Brain (organoid and tissue), 16 donors: ENCODE measurements at places on chromosomes 2 and 18.

DNA sequence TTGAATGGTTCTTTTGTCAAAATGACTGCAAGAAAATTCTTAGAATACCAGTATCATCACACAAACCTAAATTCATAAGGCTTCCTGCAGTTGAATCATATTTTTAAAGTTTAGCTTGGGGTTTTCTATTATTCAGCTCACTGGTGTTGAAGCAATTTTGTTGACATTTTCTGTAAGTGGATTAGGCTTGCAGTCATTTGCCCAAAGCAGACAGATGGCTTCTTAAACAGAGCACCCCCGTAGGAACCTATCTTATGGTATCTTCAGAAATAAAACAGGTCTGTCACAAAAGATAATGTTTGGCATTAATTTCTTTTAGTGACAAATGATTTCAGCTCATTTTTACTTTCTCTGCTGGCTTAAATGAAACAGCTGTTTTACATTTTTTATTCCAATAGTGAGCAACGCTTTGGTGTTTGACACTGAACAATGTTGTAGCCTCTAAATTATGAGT lies 331.1 kb downstream of the PLCL1 start:
- peak; percentile 54 for DNase-seq

- no peak for DNase-seq
Measured at GRCh38 chr2:108454440-108454839, 5.4 kb downstream of the GCC2 start.

GRCh38 chr2:222973237-222973636 lies 78.8 kb upstream of the KCNE4 start:
- no peak for DNase-seq

- DNase-seq = no peak
Measured at GRCh38 chr2:222364285-222364895, 60.0 kb upstream of the SGPP2 start.

GRCh38 chr2:204738721-204739120 lies 193.4 kb downstream of the PARD3B start:
- DNase-seq = no peak

- no peak for DNase-seq
Measured at GRCh38 chr18:55038162-55038561, 78.9 kb upstream of the CCDC68 start.

DNA sequence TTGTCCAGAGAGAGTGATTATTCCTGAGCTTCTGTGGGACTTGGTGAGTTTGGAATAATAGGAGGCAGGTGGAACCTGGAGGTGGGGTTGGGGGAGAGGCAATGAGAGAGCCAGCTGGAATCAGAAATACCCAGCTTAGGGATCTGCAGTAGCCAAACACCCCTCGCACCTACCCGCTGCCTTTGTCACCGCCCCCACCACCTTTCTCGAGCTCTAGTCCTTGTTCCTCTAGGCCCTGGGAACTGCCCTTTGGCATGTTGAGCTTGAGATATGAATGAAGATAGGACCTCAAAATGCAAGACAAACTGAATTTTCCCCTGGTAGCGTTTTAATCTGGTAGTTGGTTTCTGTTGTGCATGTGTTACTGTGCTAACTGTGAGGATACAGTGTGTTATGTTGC lies 242.9 kb downstream of the PTPRM start:
- DNase-seq = no peak

GRCh38 chr2:234976479-234977227 lies 24.8 kb downstream of the SH3BP4 start:
- no peak for DNase-seq

DNA sequence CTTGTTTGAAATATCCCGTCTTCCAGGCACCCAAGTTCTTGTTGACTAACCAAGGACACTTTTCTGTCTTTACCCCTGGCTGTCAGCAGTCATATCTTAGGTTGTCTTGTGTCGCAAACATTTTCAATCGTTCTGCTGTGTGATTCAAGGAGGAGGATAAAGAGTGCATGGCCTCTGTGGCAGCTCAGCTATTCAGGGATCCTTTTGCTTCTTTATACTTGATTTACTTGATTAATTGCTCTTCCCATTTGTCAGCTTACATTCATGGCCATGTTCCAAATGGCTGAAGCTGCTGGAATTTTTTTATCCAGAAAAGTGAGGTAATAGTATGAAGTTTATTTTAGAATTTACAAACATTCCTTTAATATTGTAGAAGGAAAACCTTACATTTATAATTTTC lies 97.3 kb upstream of the FZD5 start:
- no peak for DNase-seq

GRCh38 chr2:128560718-128561117 lies 242.1 kb upstream of the HS6ST1 start:
- DNase-seq = no peak

DNA sequence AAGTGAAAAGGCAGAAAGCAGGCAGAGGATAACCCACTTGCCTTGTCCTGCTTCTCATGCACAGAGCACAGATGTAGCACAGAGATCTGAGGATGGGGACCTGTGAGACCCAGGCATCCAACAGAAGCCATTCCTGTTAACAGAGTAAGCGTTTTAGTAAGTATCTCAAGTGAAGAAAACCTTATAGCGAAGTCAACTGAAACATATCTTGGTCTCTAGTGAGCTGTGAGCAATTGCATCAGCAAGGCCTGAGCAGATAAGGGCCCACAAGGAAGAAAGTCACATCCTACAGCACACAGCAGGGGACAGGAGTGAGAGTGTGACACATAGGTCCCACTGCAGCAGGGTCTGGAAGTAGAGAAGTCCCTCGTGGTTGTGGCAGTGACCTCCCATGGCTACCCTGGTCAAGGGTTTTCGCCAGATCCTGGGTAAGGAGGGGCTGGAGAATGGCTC lies 248.7 kb upstream of the TNP1 start:
- no peak for DNase-seq

DNA sequence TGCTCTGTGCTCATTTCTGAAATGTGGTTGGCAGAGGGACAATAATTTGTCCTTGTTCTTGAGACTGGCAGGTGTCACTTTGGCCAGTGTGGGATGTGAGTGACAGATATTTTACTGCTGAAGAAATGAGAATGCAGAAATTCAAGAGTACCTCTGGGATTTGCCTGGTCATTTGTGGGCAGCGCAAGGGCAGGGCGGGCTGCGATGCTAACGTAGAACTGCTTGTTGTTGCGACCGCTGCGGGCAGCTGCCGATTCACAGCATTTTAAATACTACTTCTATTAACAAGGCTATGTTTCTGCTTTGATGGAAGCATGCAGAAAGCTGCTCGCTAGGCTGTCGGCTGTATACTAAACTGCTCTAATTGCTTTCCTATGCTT lies 268.6 kb downstream of the FIGN start:
- DNase-seq = peak; percentile 55

DNA sequence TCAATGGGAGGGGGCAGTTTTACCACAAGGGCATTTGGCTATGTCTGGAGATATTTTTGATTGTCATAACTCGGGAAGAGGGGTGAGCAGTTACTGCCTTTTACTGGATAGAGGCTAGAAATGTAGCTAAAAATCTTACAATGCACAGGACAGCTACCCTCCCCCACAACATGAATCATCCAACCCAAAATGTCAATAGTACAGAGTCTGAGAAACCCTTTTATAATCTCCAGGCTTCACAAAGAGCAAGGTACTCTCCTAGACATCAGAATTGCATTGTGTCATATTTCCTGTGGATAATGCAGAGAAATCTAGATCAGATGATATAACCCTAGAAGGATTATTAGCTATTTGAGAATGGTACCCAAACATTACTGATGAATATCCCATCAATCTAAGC lies 277.1 kb upstream of the NRP2 start:
- DNase-seq = no peak

- peak; percentile 72 for DNase-seq
Measured at GRCh38 chr2:50648041-50648700, 383.8 kb downstream of the NRXN1 start.

DNA sequence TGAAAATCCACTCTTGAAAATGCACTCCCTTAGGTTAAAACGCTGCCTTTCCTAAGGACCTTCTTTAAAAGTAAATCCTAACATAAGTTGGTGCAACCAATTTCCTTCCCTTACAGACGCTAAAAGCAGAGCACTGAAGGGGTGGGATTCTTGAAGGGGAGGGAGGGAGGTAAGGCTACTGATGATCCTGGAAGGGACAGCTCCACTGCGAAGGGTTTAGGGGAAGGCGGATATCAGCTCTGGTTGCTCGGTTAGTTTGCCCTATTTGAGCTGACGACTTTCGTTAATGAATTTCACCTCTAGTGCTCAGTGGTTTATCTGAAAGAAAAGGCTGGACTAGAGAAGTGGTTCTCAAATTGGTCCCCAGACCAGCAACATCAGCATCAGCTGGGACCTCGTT lies 49.7 kb upstream of the SIGLEC15 start:
- peak; percentile 27 for DNase-seq

DNA sequence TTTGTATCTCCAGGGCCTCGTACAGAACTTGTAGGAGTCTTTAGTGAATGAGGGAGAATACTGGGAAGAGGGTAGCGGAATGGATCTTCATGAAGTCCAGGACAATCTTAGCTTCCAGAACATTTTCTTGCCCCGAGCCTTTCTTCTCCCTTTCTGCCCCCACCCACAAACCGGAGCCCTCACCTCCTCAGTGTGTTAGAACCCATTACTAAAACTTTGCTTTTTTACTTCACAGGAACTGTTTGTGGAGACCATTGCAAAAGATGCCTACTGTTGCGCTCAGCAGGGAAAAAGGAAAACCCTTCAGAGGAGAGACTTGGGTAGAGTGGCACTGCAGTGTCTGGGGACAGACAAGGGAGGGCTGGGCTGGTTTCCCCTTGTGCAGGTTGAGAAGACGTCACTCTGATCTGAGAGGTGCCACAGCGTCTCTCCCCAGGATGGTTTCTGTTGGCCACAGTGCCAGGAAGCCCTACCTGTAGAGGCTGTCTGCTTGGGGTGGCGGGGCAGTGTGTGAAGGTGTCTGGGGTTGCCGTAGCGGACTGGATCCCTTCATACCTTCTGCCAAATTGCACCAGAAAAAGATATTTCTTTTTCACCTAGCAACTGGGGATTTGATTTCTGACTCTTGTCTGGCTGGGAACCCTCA lies 786 bp downstream of the POLE4 start:
- DNase-seq = no peak

- peak; percentile 65 for DNase-seq
Measured at GRCh38 chr18:9025091-9025838, 77.2 kb upstream of the NDUFV2 start.

DNA sequence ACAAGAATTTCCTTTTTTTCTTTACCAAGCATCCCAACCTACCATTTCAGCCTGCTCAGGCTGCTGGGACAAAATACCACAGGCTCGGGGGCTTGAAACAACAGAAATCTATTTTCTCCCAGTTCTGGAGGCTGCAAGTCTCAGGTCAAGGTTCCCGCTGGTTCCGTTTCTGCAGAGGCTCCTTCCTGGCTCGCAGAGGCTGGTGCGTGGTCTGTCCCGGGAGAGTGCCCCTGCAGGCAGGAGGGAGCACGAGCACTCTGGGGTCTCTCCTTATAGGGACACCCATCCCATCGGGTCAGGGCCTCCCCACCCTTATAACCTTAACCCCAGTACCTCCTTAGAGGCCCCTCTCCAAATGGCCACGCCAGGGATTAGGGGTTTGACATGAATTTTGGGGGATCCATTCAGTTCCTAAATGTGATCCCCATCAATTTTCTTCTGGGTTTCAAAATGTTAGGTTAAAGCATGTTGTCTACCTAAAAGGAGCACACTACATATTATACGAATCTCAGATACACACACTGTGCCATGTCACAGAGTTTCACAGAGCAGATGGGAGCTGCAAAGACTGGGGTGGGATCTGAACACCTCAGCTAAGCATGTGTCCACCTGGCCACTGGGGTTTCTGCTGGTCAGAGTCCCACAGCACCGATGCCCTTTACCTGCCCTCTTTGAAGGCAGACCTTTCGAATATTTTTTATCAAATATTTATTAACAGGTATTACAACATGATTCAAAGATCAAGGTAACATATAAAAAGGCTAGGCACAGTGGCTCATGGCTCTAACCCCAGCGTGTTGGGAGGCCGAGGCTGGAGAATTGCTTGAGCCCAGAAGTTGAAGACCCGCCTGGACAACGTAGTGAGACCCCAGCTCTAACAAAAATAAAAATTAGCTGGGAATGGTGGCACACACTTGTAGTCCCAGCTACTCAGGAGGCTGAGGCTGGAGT lies 17.6 kb upstream of the ADI1 start:
- DNase-seq = no peak

DNA sequence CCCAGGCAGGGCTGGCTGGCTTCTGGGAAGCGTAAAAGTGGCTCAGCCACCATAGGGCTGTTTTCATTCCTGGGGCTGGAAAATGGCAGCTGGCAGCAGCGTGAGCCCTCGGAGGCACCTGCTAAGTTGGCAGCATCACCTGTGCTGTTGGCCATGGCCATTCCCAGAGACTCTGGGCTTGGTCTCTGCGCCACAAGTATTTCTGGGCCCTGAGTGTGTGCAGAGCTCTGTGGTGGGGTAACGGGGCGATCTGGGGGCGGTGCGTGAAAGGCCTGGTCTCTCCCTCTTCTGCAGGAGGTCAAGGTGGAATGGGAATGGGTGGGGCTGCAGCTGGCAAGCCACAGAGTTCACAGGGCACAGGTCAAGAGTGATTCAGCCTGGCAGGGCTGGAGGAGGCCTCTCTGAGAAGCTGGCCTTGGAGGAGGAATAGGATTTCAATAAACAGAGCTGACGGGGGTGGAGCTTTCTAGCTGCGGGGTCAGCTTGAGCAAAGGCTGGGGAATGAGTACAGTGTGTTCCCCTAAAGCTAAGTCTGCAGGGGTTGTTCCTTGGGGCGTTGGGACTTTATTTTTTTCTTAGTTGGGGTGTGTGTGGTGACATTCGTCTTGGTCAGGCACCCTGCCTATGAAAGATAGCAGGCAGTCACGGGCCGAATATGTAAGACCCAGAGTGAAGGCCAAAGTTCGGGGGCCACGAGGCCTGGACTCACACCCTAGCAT lies 10.3 kb upstream of the NTSR2 start:
- peak; percentile 28 for DNase-seq

- DNase-seq = no peak
Measured at GRCh38 chr18:1370552-1370951, 465.9 kb downstream of the ADCYAP1 start.

DNA sequence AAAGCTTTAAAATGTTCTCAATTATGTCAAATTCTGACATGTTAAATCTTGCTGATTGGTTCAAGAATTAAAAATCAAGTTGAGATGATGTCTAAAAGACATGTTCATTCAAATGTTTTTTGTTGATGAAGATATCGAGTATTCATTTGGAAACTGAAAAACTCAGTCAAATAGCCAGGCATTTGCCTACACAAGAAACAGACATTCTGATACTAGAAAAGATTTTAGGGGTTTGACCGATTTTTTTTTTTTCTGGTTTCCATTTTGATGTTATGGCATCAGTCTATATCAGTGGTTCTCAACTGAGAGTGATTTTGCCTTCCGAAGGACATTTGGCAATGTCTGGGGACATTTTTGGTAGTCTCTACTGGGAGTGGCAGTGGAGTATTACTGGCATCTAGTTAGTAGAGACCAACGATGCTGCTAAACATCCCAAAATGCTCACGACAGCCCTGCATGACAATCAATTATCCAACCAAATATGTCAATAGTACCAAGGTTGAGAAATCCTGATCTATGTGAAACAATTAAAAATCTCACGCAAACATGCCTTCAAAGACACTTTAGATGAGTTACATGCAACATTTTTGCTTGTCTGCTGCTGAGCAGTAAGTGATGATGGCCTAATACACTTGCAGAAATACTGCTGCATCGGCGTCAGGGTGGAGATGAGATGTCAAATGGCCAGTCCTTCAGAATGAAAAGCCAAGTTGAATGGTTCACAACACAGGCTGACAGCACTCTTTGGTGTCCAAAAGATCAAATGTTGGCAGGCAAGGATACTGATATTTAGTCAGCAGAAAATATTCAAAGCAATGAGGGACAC lies 12.5 kb downstream of the RASGRP3 start:
- no peak for DNase-seq
